Stimulated activated CD8-positive, alpha-beta memory T cell treated with anti-CD3 and anti-CD28 coated beads, Interleukin-2, amount 100 ng/mL, for 1 hour (primary cell): ENCODE measurements at places on chromosomes 13 and 19.
A peak's percentile ranks its signal among the peaks of the same experiment; 100 is the strongest.

DNA sequence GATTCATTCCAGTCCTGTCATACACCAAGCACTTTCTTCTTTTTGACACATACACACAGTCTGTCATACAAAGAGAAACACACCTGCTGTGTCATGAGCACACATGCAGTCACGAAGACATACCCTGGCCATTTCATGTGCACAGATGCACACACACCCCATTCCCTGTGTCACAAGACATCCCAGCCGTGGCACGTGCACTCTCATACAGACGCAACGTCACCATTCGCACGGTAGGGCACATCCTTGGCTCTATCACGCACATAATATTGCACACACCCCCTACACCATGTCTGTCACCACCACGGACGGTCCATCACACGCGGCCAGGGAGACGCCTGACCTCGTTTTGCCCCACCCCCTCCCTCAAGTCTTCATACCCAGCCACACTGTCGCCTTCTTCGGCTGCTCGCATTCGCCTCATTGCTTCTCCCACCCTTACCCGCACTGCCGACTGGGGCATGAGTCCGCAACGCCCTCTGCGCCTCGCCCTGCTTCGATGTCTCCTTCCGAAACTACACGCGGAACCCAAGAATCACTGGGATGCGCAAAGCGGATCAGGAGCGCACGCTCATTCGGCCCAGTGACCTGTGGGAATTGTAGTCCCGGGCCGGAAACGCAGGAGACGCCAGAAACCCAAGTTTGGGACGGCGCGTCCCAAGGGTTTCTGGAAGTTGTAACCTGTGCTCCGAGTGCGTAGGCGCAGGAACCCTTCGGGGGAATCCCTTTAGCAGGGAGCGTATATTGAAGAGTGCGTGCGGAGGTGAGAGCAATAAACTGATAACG lies 6.8 kb upstream of the ZNF283 start:
- no peak for DNase-seq

GRCh38 chr19:15780610-15781418 lies 6.6 kb upstream of the OR10H5 start:
- DNase-seq = no peak

DNA sequence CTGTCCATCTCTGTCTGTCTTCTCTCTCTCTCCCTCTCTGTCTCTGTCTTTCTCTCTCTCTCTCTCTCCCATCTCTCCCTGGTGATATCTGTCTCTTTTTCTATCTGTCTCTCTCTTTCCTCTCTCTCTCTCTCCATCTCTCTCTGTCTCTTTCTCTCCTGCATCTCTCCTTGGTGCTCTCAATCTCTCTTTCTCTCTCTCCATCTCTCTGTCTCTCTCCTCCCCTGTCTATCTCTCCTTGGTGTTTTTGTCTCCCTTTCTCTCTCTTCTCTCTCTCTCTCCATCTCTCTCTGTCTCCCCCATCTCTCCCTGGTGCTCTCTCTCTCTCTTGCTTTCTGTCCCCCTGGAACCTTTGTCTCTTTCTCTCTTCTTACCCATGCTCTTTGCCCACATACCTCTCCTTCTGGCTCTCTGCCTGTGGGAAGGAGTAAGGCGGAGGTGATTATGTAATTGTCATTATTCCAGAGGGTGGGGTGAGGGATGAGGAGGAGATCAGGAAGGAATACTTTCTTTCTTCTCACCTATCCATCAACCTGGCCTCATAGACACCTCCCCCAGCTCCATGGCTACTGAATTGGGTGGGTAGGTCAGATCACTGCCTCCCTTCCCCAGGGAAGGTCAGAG lies 30.9 kb upstream of the CYP2B6 start:
- DNase-seq = no peak

- peak; percentile 55 for DNase-seq
These were observed 170.0 kb downstream of the KDM4B start for GRCh38 chr19:5138606-5139582.

- no peak for DNase-seq
These were observed 4.9 kb downstream of the PGPEP1 start for GRCh38 chr19:18345296-18345695.

DNA sequence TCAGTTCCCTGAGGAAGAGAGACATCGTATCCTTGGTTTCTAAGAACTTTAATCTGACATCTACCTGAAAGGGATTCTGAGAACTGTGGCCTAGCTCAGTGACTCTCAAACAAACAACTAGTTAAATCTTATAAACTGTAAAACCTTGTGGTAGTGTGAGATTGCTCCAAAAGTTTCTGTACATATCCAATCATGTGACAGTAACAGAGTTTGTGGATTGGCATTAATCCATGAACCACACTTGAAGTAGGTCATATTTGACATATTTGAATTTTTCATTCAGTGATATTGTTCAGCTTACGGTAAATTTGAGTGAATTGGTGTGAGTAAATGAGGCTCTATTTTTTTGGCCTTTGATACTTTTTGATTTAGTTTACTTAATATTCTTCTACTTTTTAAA lies 15.0 kb downstream of the TDRD3 start:
- no peak for DNase-seq
